Hematopoietic multipotent progenitor cell treated with erythropoietin and hydrocortisone succinate and interleukin-3 and kit ligand, for 15 days (in vitro differentiated cells): ENCODE measurements at places on chromosomes 11 and 22.
A peak's percentile ranks its signal among the peaks of the same experiment; 100 is the strongest.

DNA sequence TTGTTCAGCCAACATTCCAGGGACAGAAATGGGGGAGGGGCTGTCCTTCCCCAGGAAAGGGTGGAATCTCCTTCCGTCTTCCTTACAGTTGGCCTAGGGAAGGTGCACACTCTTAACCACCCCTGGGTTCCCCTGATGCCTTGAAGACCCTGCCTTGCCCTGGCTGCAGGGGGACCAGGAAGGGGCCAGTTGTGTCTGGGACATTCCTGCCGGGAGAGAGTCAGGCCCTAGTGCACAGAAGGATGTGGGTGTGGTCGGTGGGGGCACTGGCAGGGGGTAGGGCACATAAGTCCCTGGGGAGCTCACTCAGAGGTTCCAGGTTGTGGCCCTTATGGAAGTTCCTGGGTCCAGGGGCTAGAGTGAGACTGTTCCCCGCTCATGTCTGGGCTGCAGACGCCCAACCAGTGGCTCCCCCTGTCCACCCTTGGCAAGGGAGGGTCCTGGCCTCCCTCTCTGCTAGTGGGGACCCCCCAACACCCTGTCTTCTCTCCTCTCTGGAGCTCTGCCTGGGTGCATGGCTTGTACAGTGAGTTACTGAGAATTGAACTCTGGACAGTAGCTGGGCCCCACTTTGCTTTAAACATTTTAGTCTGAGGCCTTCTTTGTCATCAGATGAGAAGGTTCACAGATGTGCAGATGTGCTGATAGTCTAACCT, 2.0 kb upstream of the APOBEC3A start:
- DNase-seq, result no peak

- DNase-seq, result no peak
Measured at GRCh38 chr22:45638197-45638596, 33.4 kb upstream of the ATXN10 start.

GRCh38 chr11:17154409-17155159, 53.2 kb downstream of the PIK3C2A start:
- DNase-seq, result no peak

- no peak for DNase-seq
Measured at GRCh38 chr11:7595951-7596350, 77.3 kb downstream of the CYB5R2 start.

DNA sequence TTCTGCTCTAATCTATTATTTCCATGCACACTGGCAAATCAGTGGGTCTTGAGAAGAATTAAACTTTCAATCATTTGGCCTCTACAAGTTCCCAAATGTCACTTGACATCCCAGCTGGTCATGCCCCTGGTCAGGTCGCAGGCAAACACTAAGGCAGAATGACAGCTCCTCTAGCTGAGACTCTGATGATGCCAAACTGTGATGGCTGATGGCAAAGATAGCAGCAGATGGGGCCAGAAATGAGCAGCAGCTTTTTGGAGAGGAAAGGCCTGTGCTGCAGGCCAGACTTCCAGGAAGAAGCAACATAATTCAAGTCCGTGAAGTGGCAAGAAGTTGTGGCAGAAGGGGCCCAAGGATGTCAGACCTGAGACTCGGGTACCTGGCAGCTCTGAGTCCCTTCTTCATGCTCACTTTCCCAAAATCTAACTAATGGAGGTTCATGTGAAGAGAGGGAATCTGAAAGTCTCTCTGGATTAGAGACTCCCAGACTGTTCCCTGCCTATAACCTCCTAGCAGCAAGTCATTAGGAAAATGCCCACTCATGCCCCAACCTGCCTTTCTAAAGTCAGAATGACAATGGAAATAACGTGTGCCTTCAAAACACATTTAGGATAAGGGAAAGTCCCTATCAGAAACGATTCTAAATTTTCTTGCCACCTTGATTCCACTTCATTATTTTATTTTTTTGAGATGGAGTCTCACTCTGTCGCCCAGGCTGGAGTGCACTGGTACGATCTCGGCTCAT, 9.4 kb upstream of the PMM1 start:
- no peak for DNase-seq

DNA sequence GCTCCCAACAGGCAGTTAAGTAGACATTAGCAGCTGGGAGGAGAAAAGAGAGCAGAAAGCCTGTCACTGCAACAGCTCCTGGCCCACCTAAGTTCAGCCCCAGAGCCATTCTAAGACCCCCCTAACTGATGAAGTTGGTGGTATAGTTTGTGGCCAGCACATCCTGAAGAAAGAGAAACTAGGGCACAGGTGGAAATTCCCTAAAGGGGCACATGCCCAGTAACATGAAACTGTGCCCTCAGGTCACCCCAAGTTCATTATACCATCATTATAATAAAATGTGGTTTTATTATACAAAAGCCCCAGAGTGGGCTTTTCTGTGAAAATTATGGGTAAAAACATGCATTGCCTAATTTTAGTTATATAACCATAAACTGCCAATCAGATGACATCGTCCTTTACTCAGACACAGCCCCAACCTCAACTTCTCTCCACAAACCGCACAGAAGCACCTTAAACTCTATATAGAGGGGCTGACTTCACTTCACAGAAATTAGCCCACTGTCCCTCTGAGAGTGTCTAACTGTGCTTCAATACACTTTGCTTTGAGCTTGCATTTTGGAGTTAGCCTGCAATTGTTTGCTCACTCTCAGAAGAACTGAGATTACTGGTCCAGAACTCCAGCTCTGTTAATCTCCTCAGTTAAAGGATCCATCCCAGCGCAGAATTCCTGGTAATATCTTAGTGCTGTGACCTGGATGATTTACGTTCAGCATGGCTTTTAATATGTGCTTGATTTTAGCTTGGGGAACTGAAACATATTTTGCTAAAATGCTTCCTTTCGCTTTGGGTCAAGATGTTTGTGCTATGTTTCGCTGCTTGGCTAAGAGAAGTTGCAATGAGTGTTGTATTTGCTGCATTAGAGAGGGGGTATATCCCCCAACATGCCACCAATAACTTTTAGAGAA, 1.8 kb upstream of the APOL3 start:
- no peak for DNase-seq

DNA sequence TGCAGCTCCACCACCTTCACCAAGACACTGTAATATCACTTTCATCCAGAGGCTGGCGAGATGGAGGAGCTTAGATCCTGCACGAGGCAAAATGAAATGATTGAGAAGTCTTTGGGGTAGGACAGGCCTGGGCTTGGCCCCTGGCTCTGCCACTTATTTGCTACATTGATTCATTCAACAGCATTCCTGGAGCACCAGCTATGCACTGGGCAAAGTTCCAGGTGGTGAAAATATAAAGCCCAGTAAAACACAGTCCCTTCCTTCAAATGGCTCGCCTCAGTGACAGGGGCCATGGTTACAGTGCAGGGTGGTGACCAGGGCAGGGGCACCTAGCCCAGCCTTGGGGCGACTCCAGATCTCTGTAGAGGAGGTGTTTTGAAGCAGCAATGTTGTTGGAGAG, 19.7 kb downstream of the ALX4 start:
- no peak for DNase-seq

- DNase-seq, result no peak
Measured at GRCh38 chr22:48639896-48640748, 1187.6 kb downstream of the BRD1 start.

DNA sequence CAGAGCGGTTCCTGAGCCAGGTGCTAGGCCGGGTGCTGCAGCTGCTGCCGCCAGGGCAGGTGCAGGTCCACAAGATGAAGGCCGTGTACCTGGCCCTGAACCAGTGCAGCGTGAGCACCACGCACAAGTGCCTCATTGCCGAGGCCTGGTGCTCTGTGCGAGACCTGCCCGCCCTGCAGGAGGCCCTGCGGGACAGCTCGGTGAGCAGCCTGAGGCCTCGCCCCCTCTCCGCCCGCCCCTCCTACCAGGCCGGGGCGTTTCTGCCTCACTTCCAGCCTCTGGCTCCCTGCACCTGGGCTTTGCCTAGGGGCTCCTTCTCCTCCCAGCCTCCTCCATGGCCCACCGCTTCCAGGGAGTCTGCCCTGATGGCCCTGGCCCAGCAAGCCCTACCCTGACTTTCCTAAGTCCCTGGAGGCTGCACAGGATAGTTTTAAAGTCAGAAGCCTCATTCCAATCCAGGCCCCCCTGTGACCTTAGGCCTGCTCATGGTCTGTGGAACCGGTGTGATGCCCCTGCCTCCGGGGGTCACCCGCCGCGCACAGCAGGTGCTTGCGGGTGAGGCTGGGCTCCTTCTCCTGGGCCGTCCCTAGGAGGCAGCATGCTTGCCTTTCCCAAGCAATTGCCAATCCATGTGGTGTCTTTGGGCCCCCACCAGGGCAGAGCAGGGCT, 5.5 kb downstream of the TCIRG1 start:
- no peak for DNase-seq

DNA sequence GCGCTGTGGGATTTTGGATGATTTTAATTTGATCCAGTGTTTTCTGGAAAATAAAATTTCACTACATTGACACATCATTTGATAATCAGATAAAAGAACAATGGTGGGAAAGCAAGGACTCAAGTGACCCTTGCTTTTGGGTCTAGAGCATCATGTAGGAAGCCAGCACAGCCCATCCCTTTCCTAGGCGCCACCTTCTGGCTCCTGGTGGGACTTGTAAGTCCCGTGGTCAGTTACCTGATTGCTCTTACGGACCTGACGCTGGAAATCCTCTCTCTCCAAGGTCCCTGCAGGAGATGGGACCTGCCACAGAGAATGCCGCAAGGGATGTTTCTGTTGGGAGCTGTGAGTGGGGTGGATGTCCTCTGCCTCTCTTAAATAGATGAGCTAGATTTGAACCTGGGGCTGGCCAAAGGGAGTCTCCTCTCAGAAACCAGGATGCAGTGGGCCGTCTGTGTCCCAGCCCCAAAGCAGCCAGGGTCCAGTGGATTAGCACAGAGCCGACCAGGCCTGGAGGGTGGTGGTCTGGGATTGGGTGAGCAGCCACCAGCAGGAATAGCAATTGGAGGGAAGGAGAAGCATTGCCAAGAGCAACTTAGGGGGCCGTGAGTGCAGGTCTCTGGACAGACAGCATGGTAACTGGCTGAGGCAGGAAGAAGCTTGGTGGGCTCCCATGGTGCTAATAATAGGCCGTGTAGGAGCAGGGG, 21.7 kb downstream of the TIMP3 start:
- peak; percentile 39 for DNase-seq

- no peak for DNase-seq
Measured at GRCh38 chr22:40108396-40108795, 69.3 kb upstream of the TNRC6B start.

- no peak for DNase-seq
Measured at GRCh38 chr11:112316971-112317370, 56.3 kb upstream of the PLET1 start.

DNA sequence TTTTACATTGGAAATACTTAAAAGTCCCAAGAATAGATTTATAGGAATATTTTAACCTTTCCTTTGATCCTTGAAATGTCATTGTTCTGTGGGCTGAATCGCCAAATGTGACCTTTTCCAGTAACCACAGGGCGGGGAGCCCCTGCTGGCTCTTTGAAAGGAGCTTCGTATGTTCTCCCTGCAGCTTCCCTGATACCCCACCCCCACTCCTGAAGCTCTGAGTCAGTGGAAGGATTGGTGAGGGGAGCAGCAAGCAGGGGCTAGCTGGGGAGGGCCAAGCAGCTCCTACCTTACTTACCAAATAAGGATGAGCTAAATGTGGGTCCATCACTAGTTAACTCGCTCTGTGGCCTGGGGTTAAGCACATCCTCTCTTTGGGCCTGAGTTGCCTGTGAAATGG, 87.7 kb downstream of the CHST1 start:
- no peak for DNase-seq

- DNase-seq, result no peak
Measured at GRCh38 chr11:134607963-134608750, 196.1 kb upstream of the B3GAT1 start.

DNA sequence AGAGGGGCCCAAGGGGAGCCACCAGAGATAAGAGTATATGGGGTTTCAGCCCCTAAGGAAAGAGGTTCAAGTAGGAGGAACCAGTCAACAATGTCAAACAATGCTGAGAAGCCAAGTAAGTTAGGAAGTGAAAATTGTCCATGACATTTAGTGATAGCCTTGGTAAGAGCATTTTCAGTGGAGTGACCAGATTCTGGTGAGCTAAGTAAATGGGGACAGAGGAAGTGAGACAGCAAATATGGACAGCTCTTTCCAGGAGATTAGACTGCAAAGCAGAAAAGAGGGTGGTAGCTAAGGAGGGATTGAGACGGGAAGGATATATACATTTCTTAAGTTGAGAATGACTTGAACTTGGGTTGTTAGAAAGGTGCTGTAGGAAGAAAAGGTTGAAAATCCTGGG, 22.9 kb downstream of the POLD3 start:
- no peak for DNase-seq

- no peak for DNase-seq
Measured at GRCh38 chr22:23251445-23252093, 71.3 kb downstream of the BCR start.

DNA sequence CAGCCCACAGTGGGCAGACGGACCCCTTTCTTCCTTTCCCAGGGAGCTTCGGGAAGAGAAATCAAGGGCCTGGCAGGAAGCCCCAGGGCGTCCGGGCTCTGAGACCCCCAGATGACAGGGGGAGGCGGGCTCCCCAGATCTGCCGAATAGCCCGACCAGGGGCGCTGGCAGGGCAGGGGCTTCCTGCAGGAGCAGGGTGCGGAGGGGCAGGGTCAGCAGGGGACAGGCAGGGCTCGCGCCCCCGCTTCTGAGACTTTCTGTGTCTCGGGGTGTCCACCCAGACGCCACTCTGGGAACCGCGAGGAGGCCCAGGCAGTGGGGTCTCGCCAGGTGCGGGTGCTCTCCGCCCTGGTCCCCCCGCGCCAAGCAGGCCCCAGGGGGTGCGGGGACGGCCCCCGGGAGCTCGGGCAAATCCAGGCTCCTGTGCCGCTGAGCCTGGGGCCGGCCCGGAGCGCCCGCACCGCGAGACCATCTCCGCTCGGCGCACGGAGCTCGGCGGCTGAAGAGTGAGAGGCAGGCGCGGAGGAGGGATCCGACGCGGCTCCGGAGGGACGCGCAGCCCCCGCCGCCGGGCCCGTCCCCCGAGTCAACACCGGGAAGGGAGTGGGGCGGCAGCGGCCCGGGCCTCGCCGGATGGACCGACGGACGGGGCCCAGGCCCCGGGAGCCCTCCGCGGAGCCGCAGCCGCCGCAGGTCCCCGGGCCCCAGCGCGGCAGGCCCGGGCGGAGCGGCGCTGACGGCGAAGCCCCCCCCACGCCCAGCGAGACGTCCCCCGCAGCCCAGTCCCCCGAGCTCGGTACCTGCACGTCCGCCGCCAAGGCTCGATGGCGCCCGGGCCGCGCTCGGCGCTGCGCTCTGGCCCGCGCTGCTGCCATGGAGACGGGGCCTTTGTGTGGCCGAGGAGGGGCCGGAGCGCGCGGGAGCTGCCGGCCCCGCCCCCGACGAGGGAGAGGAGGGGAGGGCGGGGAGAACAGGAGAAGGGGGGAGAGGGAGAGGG, at the start of gene PLXNB2:
Gene PLXNB2 (minus strand): TSS at position 894 of the 997 bp plus-strand sequence. CDS start 17,062 bp downstream, outside the sequence.
- peak; percentile 35 for DNase-seq

DNA sequence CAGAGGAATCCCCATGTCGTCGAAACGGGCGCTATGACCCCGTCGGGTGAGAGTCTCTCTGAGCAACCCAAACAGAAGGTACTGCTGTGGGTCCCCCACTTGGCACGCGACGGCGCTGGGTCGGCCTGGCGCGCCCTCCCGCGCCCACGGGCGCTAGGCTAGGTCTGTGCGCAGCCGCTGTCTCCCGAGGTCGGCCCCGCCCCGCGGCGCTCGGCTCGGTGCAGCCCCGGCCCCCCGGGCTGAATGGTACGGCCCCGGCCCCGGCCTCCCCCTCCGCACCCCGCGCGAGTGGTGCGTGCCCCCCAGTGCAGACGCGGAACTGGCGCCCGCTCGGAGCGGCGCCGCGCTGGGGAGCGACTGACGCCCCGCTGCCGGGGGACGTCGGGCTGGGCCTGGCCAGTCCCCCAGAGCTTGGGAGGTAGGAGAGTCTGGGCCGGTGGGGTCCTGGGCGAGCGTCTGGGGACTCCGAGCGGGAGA, at the start of gene MADD:
Gene MADD (plus strand): TSS at position 305 of the 477 bp plus-strand sequence.
- DNase-seq, result peak; percentile 81
